ENCODE measurements at places on chromosomes 2 and 18.

GRCh38 chr2:46480562-46480961 lies 1.2 kb downstream of the TMEM247 start:
- no peak for DNase-seq

DNA sequence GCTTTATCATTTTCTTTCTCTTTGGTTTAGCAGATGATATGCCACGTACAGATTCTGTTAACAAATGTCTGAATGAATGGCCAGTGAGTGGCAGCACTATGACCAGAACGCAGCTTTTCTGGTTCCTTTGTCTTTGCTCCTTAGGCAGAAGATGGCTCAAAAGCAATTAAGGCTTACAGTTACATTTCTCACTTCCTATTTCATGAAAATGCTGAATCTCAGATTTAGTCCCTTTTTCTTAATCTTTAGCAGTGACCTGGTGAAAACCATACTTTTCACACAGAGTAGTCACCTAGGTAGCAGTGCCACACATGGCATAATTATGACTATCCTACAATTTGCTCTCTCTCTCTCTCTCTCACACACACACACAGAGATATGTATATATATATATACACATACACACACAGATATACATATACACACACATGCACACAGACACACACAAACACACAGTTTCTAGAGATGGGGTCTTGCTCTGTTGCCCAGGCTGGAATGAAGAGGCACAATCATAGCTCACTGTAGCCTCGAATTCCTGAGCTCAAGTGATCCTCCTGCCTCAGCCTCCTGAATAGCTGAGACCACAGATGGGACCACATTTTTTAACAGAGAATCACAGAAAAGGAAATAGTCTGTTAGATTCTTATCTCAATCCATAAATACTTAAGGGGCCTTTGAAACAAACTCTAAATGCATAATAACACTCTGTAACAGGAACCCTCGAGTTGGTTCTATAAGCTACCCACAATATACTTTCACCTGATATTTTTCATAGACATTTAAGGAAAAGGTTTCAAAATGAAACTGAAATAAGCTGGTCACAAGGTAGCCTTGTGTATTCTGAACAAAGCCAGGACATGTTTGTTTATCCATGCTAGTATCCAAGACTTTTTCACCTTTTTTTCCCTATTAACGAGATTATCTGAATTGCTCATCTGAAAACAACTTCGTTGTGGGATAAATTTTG lies 11.6 kb downstream of the PDE6D start:
- no peak for DNase-seq

DNA sequence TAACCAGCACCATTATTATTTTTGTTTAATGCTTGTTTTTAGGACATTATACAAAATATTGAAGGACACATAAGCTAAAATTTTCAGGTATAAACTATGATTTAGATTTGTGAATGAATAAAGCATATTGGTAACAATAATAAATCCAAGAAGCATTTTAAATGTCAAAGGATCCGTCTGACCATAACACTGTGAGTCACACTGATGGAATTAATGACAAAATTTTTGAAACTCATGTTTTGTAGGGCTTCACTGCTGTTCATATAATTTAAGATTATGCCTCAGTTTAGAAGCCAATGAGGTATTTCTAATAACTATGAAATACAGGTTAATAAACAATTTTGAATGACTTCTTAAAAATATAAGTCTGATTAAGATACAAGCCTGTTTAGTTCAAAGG lies 124.6 kb downstream of the TMEFF2 start:
- DNase-seq, result no peak

DNA sequence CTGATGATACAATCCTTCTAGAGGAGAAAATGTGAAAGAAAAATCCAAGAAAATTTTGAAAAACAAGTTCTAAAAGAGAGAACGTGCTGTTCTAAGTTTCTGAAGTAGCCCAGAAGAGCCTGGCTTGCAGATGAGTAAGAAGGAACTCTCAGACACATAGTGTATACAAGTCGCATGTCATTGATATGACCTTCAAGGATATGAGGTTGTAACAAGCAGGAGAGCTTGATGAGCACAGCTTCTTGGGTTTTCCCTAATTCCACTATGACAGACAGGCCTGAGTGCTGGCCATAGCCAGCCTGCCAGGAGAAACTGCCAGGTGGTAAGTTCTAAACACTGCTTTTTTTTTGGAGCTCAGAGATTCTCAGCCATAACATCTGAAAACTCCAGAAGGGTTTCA lies 235.7 kb upstream of the SIX2 start:
- no peak for DNase-seq

GRCh38 chr18:46276748-46277147 lies 172.6 kb downstream of the HAUS1 start:
- DNase-seq, result no peak

DNA sequence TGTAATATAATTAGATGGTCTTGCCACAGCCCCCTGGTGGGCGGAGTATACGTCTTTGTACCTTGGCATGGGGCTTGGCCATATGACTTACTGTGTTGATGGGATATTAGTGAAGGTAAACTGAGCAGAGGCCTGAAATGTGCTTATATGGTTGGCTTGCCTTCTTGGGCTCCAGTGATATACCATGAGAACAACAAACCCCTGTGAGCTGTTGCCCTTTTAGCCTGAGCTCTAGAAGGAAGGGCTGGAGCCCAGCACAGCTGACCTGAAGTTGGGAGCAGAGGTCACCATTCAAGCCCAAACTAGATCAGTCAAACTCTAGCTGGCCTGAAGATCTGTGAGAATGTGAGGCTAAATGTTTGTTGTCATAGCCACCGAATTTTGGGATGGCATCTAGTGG lies 75.2 kb upstream of the CD302 start:
- no peak for DNase-seq

- DNase-seq, result no peak
Measured at GRCh38 chr2:16005816-16006536, 65.6 kb downstream of the MYCN start.

- no peak for DNase-seq
Measured at GRCh38 chr2:189698020-189698887, 23.8 kb downstream of the ANKAR start.

DNA sequence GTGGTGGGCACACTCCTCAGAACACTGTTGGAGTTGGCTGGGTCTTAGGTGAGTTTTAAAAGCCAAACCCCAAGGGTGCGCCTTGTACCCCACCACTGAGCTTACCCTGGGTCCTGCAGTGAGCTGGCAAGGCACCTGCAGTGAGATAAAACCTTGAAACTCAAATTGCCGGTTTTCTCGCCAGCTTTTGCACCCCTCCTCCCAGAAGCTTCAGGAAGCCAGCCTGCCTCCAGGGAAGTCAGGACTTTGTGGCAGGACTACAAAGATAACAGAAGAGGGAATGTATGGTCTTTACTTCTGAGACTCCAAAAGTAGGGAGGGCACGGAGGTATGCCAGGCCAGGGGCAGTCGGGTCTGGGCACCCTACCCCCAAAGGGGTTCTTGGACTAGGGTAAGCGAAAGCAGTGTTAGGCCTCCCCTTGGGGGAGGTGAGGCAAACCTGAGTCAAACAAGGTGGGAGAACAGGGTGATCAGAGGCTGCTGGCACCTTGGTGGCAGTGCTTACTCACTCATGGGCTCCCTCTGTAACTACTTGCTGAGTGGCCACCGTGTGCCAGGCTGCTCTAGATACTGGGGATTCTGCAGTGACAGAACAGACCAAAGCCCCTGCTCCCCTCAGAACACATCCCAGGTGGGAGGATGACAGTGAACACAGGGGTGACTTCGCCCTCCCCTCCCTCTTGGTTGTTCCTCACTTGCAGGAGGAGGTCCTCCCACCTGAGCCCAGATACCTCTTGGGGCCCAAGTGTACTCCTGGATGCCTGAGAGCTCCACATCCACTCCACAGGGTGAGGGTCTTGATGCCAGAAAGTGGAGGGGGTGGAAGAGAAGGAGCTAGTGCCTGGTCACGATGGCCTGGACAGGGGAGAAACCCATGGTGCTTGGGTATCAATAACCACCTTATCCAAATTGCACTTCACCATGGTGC lies 69.3 kb upstream of the RGPD5 start:
- no peak for DNase-seq

GRCh38 chr2:119943058-119943457 lies 69.8 kb upstream of the EPB41L5 start:
- DNase-seq, result no peak

DNA sequence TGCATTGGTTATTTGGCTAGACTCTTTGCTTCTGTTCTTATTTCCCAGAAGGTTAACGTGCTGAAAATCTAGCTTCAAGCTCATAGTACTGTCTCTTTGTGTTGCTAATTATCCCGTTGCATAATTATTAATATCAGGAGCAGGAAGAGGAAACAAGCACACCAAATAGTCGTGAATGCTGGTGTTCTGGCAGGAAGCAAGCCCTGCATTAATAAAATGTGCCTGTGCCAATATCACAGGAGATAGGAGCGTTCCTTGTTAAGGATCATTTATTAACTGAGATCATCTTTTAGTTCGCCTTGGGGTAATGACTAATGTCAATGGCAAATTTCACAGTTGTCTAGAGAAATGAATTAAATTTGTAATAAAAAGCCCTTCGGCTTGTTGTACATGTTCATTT lies 893.0 kb upstream of the POU3F3 start:
- DNase-seq, result no peak

DNA sequence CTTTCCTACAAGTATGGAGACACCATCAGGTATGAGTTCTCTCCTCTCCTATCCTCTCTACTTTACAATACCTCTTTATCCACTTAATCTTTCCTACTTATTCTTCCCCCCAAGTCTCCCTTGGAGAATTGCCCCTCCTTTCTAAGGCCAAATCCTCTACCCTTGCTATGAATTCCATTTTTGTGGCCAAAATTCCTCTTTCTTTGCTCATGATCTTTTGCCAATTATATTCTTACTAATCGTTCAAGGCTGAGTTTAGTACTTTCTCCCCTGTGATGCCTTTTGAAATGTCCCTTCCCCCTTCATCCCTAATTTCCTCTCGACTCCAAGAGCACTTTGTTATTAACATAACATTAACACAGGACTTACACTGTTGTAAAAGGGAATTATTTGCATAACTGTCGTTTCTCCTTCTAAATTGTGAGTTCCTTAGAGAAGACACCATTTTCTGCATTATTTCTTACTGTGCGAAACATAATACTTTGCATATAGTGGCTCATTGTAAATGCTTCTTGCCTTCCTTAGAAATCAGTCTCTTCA lies 133.4 kb downstream of the KCTD1 start:
- DNase-seq, result no peak

DNA sequence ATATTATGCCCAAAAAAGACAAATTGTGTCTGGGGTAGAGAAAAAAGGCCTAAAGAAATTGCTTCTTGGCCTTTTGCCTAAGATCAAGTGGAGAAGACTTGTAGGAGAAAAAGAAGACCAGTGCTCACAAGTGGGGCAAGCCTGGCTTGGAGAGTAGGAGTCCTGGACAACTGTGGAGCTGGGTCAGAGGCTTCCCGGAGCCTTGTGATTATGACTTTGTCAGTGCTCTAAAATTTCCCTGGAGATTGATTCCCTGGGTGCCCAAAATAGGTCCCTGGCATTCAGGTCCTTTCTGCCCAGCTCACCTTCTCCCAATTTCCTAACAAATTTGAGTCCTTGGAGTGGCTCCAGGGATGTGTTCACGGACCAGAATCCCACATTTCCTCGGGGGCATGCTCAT lies 787 bp upstream of the TRIM54 start:
- no peak for DNase-seq

GRCh38 chr2:112035786-112036185 lies 19.3 kb upstream of the TMEM87B start:
- no peak for DNase-seq

- no peak for DNase-seq
Measured at GRCh38 chr18:61371111-61371510, 37.9 kb downstream of the CDH20 start.

- DNase-seq, result no peak
Measured at GRCh38 chr2:240520130-240520973, 37.4 kb downstream of the ANKMY1 start.

GRCh38 chr18:37779220-37779619 lies 213.6 kb upstream of the CELF4 start:
- no peak for DNase-seq

GRCh38 chr2:59910166-59910565 lies 643.3 kb downstream of the BCL11A start:
- no peak for DNase-seq

- no peak for DNase-seq
Measured at GRCh38 chr2:149587950-149588487, 444 bp upstream of the MMADHC start.

- no peak for DNase-seq
Measured at GRCh38 chr2:217844696-217845095, 158.1 kb downstream of the TNS1 start.

DNA sequence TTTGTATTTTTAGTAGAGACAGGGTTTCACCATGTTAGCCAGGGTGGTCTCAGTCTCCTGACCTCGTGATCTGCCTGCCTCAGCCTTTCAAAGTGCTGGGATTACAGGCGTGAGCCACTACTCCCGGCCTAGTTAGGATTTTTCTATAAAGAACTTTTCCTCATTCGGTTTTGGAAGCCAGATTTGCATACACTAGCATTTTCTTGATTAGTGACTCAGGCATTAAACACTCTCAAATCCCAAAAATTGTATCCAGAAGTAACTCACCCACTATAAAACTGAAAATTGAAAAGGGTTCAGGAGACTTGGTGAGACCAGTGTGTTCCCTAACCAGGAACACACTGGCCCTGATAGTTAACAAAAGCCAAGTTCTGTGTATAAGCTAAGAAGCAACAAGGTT lies 25.2 kb downstream of the EIF2AK3 start:
- no peak for DNase-seq

- DNase-seq, result no peak
Measured at GRCh38 chr2:71156573-71156972, 26.1 kb downstream of the MPHOSPH10 start.

DNA sequence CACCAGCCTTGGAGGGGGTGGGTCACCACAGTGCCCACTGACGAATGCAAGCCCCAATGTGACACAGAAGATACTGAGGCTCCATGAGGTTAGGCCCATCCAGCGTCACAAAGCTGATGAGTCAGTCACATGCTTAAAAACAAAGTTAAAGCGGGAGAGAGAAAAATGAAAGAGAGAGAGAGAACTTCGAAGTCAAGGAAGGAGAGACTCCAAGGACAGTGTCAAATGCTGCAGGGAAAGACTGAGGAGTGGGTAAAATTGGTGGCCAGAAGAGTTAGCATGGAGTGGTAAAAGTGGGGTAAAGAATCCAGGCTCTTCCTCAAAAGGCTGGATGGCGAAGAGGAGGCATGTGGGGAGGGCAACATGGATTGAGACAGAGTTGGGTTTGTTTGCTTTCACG lies 201.9 kb upstream of the CCDC150 start:
- DNase-seq, result no peak

DNA sequence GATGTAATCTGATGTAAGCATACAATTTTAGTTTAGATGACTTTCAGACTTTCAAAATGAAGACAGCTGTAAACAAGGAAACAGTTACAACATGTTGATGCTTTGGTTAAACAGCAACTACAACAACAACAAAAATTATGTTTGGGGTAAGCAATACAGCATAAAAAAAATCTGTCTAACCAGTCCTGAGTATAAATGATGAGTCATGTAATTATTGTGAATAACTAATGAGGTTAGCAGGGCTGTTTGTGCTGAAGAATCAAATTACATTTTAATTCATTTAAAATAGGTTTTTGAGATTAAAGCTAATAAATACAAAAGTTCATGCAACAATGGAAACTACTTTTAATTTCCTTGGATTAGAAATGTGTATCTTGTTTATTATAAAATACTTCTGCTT lies 266.9 kb downstream of the LRP1B start:
- no peak for DNase-seq

GRCh38 chr2:62292190-62292589 lies 96.3 kb downstream of the B3GNT2 start:
- DNase-seq, result no peak

Data from stimulated activated naive CD4-positive, alpha-beta T cell treated with Interleukin-2 at 50 U/mL for 16 hours (primary cell).